Right cardiac atrium (tissue), 5 donors: ENCODE measurements at places on chromosomes 2 and 18. TPM values are rescaled to one million over a fixed set of nuclear protein-coding genes. Genes with fewer than 3 reads are reported as not detected.

DNA sequence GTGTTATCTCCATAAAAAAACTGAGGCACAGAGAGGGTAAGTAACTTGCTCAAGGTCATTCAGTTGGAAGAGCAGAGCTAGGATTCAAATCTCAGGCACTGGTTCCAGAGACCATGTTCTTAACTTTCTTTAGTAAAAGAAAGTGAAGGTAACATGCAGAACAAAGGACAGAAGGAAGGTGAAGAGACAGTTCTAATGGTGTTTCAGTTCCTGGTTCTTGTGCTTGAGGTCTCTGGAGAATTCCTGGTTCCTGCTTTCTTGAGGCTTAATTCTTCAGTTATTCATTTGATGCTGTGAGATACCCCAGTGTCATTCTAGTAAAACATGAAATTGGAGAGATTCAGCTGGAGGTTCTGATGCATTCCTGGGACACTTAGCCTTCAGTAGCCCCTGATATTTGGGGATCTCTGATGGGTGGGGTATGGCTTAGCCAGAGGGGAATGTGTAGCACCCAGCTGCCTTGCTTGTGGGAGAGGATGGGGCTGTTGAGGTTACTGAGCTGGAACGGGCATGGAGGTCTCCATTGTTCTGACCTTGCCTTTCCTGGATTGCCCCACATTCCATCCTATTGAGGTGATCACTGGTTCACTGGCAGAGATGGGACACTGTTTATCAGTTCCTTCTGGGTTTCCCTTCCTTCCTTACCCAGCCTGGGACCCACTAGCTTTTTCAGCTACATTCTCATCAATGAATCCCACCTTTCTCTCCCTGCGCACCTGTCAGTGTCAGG is 46.8 kb downstream of the SEMA4F start:
- no peak for DNase-seq

DNA sequence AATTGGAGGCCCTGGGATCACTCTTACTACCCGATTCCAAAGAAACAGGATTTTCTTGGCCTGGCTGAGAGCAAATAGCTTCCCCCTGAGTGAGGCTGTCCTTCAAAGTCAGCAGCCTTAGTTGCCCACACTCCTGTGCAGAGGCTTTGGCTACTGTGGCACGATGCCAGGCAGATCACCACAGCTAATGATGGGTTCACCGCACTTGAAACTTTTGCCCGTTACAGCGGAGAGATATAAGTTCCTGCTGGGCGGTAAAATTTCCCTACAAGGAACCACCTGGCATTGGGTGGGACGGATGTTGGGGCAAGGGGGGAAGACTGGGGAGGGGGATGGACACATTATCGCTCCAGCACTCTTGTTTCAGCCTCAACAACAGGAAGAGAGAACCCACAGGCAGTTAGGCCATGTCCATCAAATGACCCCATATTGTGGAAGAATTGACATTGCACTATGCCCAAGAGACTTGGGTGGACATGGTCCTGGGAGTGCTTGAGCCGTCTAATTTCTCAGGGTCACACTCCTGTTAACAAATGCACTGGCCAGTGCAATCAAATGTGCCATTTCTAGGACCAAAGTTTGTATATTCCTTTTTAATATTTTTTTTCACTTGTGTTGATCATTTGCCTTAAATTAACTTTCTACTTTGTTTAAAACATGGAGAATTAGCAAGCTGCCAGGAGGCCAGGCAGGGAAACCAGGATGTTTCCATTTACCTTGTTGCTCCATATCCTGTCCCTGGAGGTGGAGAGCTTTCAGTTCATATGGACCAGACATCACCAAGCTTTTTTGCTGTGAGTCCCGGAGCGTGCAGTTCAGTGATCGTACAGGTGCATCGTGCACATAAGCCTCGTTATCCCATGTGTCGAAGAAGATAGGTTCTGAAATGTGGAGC is 4.4 kb downstream of the IL1B start:
- no peak for DNase-seq

The GAREM1 gene
- total RNA-seq: 14.8 TPM

The CHRNA1 gene
- not detected for total RNA-seq

DNA sequence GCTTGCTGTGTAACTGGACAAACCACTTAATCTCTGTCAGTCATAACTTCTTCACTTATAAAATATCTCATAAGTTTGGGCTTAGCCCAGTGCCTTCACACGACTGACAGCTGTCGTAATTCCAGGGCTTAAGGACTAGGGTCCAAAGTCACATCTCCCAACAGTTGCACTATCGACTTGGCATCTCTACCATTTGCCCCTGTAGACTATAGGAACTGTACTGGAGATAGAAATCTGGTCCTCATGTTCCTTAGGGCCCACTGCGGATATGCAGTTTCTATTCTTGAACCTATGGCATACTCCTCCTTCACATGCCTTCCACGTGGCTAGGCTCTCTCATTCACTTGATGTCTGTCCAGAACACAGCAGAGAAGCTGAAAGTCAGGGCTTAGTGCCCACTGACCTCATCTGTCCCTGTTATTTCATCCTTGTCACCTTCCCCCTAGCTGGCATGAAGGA is 2.7 kb downstream of the ABHD1 start:
- DNase-seq: no peak

DNA sequence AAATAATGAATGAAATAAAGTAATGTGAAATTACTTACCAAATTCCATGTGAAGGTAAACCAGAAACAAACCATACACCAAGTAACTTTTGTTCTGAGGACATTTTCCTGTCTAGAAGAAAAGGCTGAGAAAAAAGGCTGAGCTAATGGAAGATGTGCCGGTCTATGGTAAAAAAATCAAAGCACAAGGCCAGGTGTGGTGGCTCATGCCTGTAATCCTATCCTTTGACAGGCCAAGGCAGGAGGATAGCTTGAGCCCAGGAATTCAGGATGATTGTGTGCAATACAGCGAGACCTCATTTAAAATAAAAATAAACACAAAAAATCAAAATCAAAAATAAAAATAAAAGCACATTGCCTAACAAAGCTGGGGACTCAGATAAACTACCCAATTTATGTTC is 6.7 kb downstream of the ORC4 start:
- no peak for DNase-seq

The TLX2 gene
- not detected for total RNA-seq

DNA sequence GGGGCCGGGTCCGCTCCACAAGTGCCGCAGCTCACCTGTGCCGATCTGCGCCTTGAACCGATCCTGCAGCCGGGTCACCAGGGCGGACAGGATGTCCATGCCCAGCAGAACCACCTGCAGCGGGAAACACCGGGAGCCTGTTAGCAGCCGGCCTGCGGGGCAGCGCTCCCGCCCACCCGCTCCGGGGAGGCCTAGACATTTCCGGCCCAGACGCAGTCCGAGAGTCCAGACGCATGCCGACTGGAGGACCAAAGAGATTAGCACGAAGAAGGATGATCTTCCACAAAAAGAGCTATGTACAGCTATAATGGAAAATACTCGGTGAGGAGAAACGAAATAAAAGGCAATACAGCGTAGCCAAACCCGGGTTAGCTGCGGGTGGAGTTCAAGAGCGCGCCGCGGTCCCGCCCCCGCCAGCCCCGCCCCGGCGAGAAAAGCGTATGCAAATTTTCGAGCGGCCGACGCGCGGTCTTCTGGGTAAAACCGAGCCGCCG is 421 bp upstream of the RNU4ATAC start:
- DNase-seq: peak; percentile 94

DNA sequence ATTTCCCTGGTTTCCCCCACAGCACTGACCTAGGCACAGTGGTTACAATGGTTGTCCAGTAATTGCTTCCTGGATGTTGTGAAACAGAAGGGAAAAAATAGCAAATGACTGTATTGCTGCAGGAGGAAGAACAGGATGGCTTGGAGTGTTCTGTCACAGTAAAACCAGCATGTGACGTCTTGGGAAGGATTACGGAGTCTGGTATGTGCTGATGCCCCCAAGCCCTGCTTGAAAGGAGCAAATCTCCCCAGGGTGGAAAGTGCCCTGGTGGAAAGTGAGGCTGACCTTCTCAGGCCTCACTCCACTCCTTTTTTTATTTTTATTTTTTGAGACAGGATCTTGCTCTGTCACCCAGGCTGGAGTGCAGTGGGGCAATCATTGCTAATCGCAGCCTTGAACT is 7.8 kb downstream of the RAB11FIP5 start:
- no peak for DNase-seq

GRCh38 chr2:224058048-224058775 is 19.1 kb upstream of the SERPINE2 start:
- peak; percentile 56 for DNase-seq

DNA sequence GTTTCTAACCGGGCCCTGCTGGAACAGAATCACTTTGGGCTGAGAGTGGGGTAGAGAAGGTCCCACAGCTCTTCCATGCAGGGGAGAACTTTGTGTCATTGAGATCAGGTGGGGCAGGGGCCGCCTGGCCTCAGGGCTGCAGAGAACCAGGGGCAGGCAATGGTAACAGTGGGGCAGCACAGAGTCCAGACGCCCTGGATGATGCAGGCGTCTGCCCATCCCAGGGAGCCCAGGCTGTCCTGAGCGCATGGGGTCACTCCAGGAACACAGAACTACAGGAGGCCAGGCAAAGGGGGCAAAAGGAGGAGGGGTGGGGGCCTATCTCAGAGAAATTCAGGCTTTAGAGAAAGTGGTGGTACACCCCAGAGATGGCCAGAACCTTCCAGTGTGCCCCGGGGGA is 121.3 kb downstream of the NDUFA10 start:
- DNase-seq: no peak

The PDCL3 gene
- 20.6 TPM for total RNA-seq

DNA sequence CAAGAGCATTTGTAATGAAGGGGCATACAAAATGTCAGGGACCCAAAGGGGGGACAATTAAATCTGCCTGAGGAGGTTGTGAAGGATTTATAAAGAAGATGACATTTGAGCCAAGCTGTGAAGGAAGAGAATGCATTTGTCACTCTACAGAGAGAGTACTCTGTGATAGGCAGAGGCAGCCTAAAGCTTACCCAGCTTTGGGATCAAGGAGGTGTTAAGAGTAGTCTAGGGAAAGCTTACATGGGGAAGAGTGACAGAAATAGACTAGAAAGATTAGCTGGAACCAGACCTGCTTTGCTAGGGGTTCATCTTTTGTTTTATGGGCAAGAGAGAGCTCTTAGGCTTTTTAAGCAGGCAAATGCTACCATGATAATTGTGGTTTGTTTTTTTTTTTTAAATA is 169.1 kb upstream of the CYP26B1 start:
- DNase-seq: no peak

The MERTK gene
- total RNA-seq: 7.3 TPM

The CHRND gene
- not detected for total RNA-seq

GRCh38 chr2:196530910-196531309 is 108.6 kb upstream of the CCDC150 start:
- no peak for DNase-seq

DNA sequence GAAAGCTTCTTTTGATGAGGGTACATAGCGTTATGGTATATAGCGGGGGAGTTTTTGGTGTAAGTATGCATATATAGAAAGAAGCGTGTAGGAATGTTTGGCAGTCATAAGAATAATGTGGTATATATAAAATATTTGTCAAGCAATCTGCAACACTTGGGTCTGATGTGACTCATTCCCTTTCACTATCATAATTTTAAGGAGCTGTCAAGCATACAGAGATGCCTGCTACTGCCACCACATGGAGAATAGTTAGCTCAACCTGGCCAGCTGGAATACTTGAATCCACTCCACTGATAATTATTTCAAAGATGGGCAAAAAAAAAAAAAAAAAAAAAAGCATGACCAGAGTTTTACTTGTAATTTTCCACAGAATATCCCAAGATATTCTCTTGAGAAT is 559.8 kb upstream of the REG3G start:
- DNase-seq: no peak

The VAMP5 gene
- 113 TPM for total RNA-seq

DNA sequence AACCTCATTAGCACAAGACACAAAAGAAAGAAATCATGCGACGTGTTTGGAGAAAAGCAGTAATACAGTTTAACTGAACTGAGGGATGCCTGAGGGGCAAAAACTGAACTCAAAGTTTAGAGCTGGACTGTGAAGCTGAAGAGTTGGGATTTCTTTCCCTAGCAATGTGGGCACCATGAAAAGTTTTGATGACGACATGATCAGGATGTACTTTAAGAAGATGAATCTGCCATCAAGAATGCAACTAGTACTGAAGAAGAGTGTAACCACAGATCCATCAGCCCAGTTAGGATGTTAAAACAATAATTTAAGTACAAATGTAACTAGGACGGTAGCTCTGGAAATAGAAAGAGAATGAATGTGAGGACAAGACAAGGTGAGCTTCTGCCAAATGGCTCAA is 196.2 kb downstream of the VWC2L start:
- no peak for DNase-seq

DNA sequence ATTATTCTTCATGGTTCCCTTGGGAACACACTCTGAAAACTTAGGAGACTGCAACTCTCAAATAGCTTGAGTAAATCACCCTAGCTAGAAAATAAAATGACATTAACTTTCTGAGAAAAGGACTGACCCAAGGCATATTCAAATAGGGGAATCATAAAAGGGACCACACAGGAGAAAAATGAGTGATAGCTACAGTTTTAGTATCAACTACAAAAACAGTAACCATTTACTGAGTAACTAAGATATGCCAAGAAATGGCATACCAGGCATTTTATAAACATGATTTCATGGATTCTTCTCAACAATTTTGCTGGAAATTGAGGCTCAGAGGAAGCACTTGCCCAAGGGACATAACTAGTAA is 84.5 kb downstream of the AFF3 start:
- DNase-seq: no peak

- peak; percentile 61 for DNase-seq
Observed at GRCh38 chr2:104755026-104755878, 98.7 kb upstream of the POU3F3 start.

The TNS1 gene
- 442 TPM for total RNA-seq

The IL1F10 gene
- not detected for total RNA-seq

The CCBE1 gene
- total RNA-seq: 0.78 TPM

DNA sequence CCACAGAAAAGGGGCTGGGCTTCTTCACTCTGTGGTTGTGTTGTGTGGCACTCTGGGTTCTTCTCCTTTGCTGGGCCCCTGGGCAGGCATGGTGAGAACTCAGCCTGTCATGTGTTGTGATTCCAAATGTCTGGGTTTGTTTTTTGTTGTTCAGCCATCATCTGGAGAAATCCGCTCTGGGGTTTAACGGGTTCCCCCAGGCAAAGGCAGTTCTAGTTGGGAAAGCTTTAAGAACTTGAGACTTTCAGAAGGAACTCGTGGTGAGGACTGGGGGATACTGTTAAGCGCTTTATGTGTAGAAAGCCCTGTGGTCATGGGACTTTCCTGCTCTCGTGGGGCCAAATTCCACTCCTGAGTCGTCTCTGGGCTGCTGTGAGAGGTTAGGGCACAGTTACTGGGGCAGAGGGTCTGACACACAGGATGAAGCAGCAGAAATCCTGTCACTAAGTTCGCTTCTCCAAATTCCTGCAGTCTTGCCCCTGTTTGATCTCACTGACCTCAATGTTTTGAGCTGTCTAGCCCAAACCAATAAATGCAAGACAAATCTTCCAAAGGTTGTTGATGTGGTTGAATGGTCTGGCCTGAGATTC is 87.7 kb downstream of the RAPGEF4 start:
- DNase-seq: no peak

The FANCL gene
- 19.5 TPM for total RNA-seq

DNA sequence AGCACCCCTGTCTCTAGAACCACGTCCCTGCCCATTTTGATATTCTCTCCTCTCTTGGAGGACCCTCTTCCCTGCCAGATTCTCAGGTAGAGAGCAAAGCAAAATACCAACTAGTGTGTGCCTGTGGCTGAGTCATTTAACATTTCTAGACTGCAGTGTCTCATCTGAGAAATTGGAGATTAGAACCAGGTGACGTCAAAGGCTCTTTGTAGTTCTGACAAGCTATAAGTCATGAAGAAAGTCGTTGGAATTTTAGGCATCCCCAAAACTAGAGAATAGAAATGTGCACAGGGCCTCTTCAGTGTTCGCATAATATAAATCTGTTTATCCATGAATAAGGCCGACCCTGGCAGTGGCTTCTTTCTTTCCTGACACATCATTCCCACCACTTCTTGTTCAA is 74.4 kb upstream of the TANC1 start:
- DNase-seq: no peak
